ENCODE measurements at places on chromosomes 2 and 18.

DNA sequence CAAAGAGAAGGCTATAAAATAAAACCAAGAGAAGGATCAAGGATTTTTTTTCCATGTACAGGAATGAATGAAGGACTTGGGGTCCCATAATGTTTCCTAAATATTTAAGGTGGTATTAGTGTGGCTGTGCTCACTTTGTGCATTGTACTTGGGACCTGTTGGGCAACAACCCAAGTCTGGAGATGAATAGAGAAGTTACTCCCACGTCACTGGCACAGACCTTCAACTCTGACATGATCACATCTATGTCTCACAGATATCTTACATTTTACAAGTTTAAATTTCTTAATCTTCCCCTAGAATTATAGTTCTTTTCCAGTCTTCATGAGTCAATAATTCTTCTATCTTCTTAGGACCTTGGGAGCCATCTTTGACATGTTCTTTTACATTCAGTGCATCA is 133.4 kb downstream of the PLCL1 start:
- no peak for DNase-seq

DNA sequence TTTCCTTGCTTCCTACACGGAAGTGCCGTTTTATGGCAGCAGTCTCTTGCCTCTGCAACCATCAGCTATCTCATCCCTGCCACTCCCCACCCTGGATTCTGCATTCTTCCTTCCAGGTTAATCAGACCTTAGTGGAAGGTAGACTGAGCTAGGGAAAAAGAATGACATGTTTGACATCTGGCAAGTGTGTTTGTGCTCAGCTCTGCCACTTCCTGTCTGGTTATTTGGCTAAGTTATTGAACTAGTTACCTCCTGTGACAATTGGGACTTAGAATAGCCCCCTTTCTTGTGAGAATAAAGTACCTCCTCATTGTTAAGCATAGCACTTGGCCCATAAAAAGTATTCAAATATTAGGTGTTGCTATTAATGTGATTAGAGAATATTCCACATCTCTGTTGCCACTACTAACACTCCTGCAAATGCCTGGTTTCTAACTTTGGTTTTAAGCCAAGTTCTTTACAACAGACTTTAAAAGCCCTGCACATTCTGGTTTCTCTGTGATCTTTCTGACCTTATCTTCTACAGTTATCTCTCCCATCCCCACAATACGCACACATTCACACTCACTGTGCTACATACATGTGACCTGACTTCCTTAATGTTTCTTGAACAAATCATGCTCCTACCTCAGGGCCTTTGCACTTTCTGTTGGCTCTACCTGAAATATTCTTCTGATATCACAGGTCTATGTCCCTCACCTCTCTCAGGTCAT is 10.8 kb upstream of the MAPRE2 start:
- DNase-seq: no peak

DNA sequence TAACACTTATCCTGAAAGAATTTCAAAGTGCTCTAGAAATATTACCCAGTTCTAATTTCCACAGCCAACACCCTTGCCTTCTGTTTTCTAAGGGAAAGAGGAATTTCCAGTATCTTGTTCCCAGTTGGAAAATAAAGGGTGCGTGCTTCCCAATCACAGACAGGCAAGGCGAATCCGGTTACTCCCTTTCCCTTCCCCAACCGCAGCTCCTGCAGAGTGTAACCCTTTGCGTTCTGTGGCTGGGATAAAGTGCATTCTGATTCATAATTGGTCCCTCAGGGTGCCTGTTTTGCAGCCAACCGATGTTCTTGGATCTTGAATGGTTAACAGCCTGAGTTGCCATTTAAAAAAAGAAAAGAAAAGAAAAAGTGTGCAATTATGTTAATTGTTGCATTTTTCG is 40.6 kb upstream of the PGAP1 start:
- no peak for DNase-seq

DNA sequence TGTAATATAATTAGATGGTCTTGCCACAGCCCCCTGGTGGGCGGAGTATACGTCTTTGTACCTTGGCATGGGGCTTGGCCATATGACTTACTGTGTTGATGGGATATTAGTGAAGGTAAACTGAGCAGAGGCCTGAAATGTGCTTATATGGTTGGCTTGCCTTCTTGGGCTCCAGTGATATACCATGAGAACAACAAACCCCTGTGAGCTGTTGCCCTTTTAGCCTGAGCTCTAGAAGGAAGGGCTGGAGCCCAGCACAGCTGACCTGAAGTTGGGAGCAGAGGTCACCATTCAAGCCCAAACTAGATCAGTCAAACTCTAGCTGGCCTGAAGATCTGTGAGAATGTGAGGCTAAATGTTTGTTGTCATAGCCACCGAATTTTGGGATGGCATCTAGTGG is 75.2 kb upstream of the CD302 start:
- DNase-seq: no peak

GRCh38 chr2:124039762-124040291 is 14.7 kb downstream of the CNTNAP5 start:
- DNase-seq: no peak

- no peak for DNase-seq
Measured at GRCh38 chr2:206056286-206056685, 29.7 kb downstream of the INO80D start.

- no peak for DNase-seq
Measured at GRCh38 chr18:79534356-79534755, 138.6 kb downstream of the NFATC1 start.

DNA sequence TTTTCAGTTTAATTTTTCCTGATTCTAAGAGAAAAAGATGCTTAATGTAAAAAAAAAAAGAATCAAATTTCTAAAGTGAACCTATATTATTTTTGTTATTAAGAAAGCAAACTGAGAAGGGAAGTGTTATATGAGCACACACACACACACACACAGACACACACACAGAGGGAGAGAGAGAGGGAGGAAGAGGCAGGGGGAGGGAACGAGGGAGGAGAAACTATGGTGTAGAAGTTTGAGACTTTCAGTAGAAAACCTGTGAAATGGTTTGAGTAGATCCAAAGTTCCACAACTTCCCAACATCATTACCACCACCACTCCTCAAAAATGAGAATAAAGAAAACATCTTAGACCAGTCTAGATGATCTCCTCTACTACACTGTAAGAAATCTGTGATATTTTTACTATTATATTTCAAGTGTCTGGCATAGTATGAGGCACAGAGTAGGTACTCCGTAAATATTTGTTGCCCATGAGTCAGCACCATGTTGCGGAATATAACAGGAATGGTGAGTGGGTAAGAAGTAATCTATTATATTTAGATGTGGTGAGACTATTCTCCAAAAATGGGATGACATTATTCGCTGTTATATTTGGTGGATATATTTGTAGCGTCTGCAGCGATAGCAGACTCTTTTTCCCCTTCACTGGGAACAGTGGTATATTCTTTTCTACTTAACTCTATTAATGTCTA is 149.4 kb upstream of the DNMT3A start:
- no peak for DNase-seq

DNA sequence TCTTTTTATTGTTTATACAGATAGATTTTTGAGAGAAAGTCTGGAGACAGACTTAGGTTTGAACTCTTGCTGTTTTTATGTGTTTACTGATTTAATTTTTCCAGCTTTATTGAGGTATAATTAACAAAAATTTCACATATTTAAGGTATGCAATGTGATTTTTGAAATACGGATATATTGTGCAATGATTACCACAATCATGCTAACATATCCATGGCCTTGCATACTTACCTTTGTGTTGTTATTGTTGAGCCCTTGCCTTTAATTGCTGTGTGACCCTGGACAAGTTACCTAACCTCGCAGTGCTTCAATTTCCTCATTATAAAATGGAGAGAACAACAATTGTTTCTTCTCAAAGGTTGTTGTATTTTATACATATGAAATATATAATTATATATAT is 13.9 kb upstream of the RBMS1 start:
- no peak for DNase-seq

DNA sequence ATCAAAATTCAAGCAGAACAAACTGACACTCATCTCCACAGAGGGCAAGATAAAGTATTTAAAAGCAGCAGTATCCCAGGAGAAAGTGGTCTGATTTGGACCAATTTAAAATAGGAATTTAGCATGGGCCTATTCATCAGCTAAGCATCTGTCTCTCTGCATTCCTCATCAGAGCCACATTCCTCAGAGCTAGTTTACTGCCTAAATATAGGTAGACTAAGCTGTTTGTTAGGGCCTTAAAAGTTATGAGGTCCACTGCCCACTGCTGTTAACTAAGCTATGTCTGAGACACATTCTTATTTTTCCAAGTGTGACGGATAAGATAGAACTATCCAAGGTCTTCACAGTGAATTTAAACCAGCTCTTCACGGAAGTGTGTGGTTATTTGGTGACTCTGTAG is 17.6 kb downstream of the NEB start:
- no peak for DNase-seq

GRCh38 chr2:36455011-36455410 is 99.4 kb downstream of the CRIM1 start:
- DNase-seq: no peak

All from NCI-H2107 (cell line).